ENCODE measurements at places on chromosomes 5 and 9.

GRCh38 chr9:105114964-105115728 lies 129.3 kb upstream of the SLC44A1 start:
- peak; percentile 57 for DNase-seq

DNA sequence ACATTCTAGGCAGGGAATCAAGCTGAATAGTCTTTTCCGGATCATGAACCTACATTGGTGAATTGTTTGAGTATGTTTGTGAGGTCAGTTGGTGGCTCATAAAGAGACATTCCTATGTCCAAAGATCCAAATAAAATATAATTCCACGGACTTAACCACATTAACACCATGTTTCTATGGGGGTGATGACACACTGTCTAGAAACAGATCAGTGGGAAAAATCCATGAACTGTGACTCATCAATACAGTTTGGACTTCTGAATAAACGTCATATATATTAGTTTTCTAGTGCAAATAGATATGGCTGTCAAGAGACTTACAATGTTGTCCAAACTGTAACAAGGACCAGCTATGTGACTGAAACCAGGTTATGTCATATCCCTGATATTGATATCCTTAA lies 509.9 kb upstream of the TYRP1 start:
- DNase-seq = no peak

GRCh38 chr9:91391818-91392217 lies 30.1 kb upstream of the AUH start:
- DNase-seq = no peak

- peak; percentile 64 for DNase-seq
Measured at GRCh38 chr9:101738566-101739183, at the start of gene GRIN3A. GRIN3A (minus strand) TSS chr9:101738647; CDS start chr9:101737979, 668 bp downstream.

- peak; percentile 45 for DNase-seq
Measured at GRCh38 chr9:4796988-4797853, 4.5 kb downstream of the RCL1 start.

DNA sequence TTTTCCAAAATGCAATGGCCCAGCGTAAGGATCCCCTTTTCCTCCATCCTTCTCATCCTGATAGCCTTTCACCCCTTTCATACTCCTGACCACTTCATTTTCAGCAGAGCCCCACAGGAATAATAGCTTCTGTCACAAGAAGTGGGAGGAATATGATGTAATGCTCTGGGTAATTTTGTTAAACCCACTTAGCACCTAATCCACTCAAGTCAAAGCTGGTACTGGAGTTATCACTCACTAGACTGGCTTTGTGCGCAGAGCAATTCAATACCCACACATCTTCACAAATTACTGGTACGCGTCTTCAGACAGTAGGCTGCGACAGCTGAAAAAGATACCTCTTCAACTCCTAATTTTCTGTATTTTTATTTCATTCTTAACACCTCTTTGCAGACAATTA lies 2232.8 kb upstream of the WWC1 start:
- peak; percentile 68 for DNase-seq

DNA sequence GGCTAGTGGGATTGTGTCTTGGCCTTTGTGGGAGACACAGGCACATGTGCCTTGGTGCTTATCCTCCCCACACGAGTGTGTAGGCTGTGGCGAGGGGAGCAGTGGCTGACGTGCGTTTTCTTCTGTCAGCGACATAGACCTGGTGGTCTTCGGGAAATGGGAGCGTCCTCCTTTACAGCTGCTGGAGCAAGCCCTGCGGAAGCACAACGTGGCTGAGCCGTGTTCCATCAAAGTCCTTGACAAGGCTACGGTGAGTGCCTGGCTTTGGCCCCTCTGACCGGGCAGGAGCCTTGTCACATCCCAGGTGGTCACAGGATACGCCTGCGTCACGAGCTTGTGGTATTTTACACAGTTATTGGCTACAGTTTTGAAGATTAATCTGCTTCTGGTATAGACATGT lies 26.4 kb downstream of the TENT4A start:
- DNase-seq = no peak

DNA sequence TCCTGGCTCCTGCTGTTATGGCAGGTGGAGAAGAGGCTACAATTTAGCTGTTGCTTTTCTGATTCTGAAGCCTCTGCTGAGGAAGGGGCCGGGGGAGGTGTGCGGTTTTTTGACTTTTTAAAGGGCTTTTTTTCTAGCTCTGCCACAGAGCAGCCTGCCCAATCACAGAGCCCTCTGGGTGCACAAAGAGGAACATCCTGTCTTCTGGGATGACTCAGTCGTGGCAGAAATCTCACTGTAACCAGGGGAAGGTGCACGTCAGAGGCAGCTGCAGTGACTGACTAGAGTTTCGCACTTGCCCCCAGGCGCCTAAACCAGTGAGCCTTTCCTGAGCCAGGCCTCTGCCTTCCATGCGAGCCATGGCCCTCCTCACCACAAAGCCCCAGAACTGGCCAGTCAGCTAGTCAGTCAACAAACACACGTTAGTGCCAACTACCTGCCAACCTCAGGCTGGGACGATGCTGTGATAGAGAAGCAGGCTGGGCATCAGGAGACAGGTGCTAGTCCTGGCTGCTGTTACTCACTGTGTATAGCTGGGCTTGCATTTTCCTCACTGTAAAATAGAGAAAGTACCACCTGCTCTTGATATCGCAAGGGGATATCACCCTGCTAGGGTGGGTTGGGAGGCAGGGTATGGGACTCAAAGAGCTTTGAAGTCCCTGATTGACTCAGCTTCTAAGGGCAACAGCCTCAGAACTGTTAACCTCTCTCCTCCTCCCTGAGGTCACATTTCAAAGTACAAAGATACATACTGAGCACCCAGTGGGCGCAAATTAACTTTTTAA lies 2.2 kb downstream of the AKNA start:
- no peak for DNase-seq

GRCh38 chr5:78006449-78006848 lies 230.3 kb upstream of the TBCA start:
- no peak for DNase-seq

- peak; percentile 91 for DNase-seq
Measured at GRCh38 chr5:71782771-71783770, 64.0 kb downstream of the CARTPT start.

- DNase-seq = no peak
Measured at GRCh38 chr5:122743261-122743660, 31.6 kb upstream of the SNX2 start.

DNA sequence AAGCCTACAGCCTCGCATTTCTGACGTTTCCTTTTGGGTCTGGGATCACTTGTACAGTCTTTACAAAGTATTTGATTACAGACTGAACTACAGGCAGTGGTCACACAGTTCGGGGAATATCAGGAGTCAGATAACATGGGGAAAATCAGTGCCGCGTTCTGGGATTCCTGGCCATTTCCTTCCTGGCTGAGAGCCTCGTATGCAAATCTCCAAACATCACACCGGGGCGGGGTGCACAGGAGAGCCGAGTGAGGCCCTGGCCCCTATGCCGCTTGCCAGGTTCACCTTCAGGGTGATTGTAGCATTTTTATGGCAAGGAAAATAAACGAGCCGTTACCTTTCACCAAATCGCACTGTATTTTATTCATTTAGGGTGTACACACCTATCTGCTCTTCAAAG lies 29.6 kb upstream of the SLC9A3 start:
- no peak for DNase-seq

DNA sequence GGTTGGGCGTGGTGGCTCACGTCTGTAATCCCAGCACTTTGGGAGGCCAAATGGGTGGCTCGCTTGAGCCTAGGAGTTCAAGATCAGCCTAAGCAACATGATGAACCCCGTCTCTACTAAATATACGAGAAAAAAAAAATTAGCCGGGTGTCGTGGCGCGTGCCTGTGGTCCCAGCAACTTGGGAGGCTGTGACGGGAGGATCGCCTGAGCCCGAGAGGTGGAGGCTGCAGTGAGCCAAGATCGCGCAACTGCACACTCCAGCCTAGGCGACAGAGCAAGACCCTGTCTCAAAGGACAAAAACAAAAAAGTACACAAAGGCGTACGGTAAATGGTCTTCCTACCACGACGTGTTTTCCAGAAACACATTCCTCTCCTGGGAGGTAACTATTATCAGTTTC lies 538 bp upstream of the BDP1 start:
- no peak for DNase-seq

- no peak for DNase-seq
Measured at GRCh38 chr5:50553560-50553984, 112.5 kb upstream of the EMB start.

GRCh38 chr5:117054911-117055310 lies 480.3 kb upstream of the SEMA6A start:
- peak; percentile 71 for DNase-seq

DNA sequence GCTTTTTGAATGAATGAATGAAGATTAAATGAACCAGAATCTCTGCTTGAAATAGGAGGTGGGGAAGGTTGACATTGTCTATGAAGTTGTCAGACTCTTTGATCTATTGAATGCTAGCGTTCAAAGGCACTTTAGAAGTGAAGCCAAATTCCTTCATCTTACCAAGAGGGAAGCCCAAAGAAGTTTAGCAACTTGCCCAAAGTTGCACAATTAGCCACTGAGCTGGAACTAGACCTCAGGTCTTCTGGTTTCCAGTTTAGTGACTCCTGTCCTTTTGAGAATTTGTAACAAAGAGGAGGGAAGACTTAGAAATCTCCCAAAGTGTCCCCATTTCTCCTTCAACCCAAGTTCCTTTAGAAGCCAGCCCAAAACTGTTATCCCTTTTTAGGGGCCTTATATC lies 20.7 kb upstream of the SLC1A3 start:
- no peak for DNase-seq

GRCh38 chr5:58505971-58506640 lies 14.9 kb downstream of the GAPT start:
- DNase-seq = no peak

DNA sequence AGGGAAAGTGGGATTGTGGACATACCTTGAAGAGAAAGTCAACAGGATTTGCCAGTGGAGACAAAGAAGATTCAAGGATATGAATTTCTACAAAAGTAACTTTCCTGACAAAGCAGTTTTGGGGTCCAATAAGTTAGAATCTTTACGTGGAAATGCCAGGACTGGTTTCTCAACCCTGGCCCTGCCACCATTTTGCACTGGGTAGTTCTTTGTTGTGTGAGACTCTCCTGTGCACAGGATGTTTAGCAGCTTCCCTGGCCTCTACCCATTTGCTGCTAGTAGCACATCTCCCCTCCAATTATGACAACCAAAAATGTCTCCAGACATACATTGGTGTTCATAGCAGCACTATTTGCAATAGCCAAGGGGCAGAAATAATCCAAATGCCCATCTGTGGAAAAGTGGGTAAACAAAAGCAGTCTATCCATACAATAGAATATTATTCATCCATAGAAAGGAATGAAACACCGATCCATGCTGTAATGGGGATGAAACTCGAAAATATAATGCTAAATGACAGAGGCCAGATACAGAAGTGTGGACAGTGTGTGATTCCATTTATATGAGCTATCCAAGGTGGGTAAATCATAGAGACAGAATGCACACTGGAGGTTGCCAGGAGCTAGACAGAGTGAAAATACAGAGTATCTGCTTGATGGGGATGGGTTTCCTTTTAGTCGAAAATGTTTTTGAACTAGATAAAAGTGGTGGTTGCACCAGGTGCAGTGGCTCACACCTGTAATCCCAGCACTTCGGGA lies 91.4 kb downstream of the NSUN2 start:
- no peak for DNase-seq

DNA sequence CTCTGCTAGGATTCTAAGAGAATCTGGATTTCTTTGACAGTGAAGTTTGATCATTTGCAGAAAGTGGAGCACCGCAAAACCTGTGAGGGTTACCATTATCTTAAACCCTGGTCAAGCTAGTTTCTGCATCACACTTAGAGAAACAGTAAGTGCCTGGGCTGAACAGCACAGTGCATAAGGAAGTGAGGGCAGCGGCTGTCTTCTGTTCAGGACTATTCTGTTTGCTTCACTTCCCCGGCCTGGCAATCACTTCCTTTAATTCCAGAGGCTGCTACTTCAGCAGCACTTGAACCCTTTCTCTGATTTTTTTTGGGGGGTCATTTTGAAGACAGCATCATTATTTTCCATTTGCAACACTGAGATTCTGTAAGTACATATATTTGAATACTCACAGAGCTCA lies 32.0 kb downstream of the SEMA6A start:
- no peak for DNase-seq

DNA sequence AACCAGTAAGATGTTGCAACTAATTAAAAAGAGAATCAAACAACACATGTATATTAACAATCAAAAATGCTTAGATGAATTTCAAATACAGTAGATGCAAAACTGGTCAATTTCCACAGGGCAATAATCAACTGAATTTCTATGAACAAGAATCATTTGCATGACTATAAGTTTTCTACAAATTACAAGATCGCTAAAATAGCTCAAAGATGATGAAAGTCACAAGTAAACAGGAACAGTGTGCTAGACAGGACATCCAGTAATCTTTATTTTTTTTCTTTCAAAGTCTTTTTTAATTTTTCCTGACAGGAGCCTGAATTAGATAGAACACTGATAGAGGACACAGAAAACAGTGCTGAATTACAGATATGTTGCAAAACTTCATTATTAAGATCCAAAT lies 608.2 kb upstream of the DAB2 start:
- DNase-seq = no peak

GRCh38 chr9:137531099-137531765 lies 19.0 kb downstream of the PNPLA7 start:
- DNase-seq = no peak

GRCh38 chr5:83921666-83922193 lies 201.1 kb upstream of the HAPLN1 start:
- no peak for DNase-seq

DNA sequence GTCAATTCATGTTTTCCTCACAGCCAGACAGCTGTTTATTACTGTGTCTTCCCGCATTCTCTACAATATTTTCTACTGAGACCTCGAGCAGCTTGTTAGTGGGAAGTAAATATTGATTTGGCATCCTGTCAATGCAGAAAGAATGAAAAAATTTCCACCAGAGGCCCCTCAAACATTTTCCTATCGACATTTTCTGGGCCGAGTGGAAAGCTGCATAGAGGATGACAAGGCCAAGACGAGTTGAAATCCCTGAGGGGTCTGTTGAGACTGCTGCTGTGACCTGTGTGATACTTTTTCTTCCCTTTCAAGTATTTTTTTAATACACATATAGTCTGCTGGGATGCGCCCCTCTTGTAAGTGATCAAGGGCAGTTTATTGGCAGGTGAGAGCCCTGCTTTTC lies 91.4 kb upstream of the SH3GL2 start:
- DNase-seq = no peak

GRCh38 chr5:55327281-55327680 lies 19.5 kb downstream of the MTREX start:
- no peak for DNase-seq

DNA sequence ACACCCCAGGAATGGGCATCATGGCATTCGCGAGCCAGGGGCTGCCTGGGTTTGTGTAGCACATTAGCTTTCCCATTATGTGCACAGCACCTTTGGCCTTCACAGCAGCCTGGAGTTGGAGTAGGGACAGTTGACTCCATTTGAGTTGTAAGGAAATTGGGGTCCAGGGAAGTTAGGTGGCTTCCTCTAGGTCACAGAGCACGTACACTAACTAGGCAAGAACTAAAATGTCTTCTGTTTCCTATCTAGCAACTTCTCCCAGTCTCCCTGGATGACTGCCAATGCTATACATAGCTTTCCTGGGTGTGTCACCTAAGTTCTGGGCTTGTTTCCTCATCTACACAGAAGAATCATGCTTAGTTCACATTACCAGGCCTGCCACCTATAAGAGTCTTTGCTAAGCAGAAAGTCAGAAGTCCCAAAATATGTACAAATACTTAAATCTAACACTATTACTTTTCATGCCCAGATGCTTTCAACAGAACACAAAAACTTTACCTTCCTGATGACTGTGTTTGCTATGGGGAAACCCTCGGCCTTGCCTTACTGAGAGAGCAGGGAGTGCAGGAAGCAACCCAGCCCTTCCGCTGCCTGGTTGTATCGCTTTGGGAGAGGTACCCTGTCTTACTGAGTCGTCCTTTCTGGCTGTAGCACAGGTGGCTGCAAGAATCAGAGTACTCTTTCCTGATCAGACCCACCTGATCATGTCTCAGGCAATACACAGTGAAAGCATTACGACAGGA lies 12.0 kb downstream of the MACROH2A1 start:
- no peak for DNase-seq
